ENCODE measurements at places on chromosomes 2 and 18. TPM values are rescaled to one million over a fixed set of nuclear protein-coding genes. Genes with fewer than 3 reads are reported as not detected.

MGAT4A gene
- total RNA-seq = 4.3 TPM

KCNG2 gene
- total RNA-seq = 0.49 TPM

PRKAG3 gene
- not detected for total RNA-seq

KCNJ3 gene
- not detected for total RNA-seq

APLF gene
- total RNA-seq = 4.6 TPM

SERPINB10 gene
- total RNA-seq = not detected

ITPRIPL1 gene
- total RNA-seq = 0.31 TPM

SLC20A1 gene
- total RNA-seq = 112 TPM

LOXL3 gene
- total RNA-seq = 21.8 TPM

SPP2 gene
- total RNA-seq = not detected

REG1B gene
- not detected for total RNA-seq

POTEJ gene
- not detected for total RNA-seq

CFC1B gene
- total RNA-seq = not detected

MC5R gene
- total RNA-seq = not detected

RSAD2 gene
- total RNA-seq = 1.1 TPM

DRC1 gene
- total RNA-seq = not detected

RETREG2 gene
- total RNA-seq = 47.7 TPM

TMEM18 gene
- total RNA-seq = 28.8 TPM

SERPINB4 gene
- not detected for total RNA-seq

ERBB4 gene
- total RNA-seq = not detected

DSG4 gene
- total RNA-seq = not detected

ZDBF2 gene
- total RNA-seq = 5.2 TPM

ESCO1 gene
- total RNA-seq = 10.7 TPM

C2orf81 gene
- total RNA-seq = 4.9 TPM

All from cardiac ventricle fibroblast (primary cell).